ENCODE measurements at places on chromosomes 5 and 9. TPM values are rescaled to one million over a fixed set of nuclear protein-coding genes. Genes with fewer than 3 reads are reported as not detected.

DNA sequence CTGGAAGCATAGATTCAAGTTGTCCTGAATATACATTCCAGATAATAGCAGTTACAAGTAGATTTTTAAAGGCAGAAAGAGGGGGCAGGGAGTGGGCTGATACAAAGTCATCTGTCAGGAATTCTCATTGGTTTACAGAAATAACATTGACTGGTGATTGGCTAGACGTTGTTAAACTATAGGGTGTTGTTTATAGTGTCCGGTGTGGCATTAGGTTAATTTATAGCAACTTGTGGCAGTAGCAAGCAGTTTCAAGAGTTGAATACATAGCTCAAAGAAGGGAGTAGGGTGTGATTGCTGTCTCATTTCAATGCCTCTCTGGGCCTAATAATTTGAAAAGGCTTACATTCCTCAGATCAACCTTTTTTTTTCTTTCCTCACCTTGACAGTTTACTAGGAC is 10.7 kb upstream of the POC5 start:
- peaks cover 15% of the 10 kb centered on the region for H3K27me3 ChIP-seq
- no peak for DNase-seq
- no peak overlapping the region for H3K27ac ChIP-seq
- no peaks in the 10 kb centered on the region for H3K36me3 ChIP-seq
- no peaks in the 10 kb centered on the region for H3K4me1 ChIP-seq

The MARCOL gene
- total RNA-seq, result not detected

The TLR4 gene
- 0.07 TPM for total RNA-seq

The SPATA31D4 gene
- total RNA-seq, result not detected

DNA sequence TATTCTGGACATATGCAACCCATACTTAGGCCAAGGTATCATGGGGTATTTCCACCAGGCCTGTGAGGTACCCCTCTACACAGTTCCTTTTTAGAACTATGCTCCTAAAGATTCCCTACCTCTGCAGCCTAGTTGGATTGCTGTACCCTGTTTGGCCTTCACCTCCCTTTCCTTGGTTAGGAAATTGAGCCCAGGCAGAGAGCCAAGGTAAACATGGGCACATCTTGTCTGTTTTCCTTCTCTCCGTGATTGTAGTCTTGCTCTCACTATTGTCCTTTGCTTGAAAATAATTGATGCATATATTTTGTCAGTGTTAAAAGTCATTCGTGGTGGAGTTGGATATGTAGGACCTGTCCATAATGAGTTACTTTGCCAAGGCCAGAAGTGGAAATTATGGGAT is 26.7 kb downstream of the BDP1 start:
- H3K27me3 ChIP-seq, result no peaks in the 10 kb centered on the region
- H3K4me1 ChIP-seq, result peaks cover 7% of the 10 kb centered on the region
- DNase-seq, result no peak

DNA sequence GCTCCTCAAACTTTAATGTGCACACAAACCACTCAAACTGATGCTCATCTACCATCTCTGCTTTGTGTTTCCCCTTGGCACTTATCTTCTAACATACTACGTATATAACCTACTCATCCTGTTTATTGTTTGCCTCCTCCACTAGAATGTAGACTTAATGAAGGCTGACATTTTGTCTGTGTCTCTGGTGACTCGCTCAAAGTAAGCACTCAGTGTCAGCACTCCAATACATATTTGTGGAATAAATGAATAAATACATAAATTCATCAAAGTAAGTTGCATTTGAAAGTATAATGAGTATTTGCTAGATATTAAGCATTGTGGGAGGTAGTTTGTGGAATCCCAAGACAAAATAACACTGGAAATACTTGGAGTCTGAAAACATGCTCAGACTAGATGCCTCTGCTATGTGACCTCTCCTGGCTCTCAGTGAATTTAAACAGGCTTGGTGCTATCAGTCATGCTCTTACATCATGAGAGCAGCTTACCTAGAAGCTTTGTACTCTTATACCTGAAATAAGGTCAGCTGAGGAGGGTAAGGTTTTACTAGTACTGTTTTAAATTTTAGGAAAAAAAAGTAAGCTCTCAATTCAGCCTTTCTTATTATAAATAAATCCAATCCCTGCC is 37.0 kb upstream of the RANBP6 start:
- no peak overlapping the region for H3K27ac ChIP-seq
- no peaks in the 10 kb centered on the region for H3K36me3 ChIP-seq
- no peak overlapping the region for H3K4me3 ChIP-seq

- H3K4me1 ChIP-seq, result peaks cover 40% of the 10 kb centered on the region
- no peak overlapping the region for H3K27ac ChIP-seq
- H3K27me3 ChIP-seq, result no peaks in the 10 kb centered on the region
Measured at GRCh38 chr5:67170767-67171166, 25.8 kb downstream of the CD180 start.

The PPP1R26 gene
- total RNA-seq, result 2.5 TPM

DNA sequence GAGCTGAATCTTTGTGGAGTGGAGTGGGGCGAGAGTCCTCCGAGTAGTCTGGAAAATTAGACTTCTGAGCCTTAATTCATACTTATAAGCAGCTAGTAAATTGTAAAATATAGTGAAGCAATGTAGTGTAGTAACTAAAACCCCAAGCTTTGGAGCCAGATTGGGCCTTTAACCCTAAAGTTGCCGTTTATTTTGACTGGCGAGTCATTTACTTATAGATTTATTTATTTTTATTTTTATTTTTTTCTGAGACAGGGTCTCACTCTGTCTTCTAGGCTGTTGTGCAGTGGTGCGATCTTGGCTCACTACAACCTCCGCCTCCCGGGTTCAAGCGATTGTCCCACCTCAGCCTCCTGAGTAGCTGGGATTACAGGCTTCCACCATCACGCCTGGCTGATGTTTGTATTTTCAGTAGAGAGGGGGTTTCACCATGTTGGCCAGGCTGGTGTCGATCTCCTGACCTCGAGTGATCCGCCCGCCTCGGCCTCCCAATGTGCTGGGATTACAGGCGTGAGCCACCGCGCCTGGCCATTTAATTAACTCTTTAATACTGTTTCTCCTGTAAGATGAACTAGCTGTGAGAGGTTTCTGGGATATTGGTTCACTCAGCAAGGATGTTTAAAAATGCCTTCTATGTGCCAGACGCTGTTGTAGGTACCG is 687 bp upstream of the RPS23 start:
- H3K27me3 ChIP-seq, result no peaks in the 10 kb centered on the region
- H3K4me3 ChIP-seq, result peak overlapping the region; percentile 92
- peak overlapping the region; percentile 74 for H3K27ac ChIP-seq
- peaks cover 30% of the 10 kb centered on the region for H3K4me1 ChIP-seq
- peaks cover 21% of the 10 kb centered on the region for H3K36me3 ChIP-seq

DNA sequence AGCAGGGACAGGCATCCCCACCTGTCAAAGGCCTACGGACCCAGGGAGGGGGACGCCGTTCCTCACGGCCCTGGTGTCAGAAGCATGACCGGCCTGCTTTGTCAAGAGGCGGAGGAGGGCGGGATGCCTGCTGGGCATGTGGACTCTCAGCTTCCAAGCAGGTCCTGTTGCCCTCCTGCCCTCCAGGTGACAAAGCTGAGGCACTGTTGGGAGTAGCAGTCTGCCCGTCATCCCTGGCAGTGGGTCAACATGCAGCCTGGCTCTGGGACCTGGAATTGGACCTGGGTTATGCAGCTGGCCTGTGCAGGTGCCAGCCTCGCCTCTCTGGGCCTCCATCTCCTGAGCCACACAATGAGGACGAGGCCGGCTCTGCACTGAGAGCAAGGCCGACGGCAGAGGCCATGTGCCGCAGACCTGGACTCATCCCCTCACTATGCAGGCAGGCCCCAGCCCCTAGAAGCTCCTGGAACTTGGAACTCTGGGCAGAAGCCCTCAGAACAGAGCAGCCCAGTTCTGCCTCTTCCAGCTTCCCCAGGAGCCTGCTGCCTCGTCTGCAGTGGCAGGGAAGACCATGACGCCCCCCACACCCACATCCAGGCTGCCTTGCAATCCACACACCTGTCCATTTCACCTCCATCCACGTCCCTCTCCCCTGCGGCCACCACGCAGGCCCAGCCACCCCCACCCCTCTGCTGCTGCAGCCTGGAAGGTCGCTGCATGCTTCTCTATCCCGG is 20.8 kb upstream of the FCN1 start:
- H3K27me3 ChIP-seq, result no peaks in the 10 kb centered on the region
- H3K4me3 ChIP-seq, result no peak overlapping the region
- H3K36me3 ChIP-seq, result no peaks in the 10 kb centered on the region
- DNase-seq, result no peak
- no peak overlapping the region for H3K27ac ChIP-seq
- H3K4me1 ChIP-seq, result no peaks in the 10 kb centered on the region

The ST6GALNAC6 gene
- total RNA-seq, result 136 TPM

DNA sequence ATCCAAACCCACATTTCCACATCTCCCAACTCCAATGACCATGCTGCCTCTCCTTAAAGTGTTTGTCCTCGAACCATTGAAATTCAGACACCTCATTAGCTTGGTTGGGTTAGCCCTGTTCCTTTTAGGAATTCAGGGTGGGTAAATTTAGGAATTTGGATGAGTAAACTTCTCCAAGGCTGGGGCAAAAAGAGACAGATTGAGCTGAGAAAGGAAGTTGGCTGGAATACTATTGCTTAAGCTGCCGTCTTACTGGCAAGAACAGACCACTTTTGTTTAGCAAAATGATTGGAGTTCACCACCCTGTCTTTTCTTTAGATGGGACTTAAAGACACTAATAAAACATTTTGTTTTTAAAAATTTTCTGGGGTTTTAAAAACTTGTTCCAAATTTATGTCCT is 143.6 kb upstream of the GDNF start:
- peaks cover 2% of the 10 kb centered on the region for H3K27me3 ChIP-seq
- DNase-seq, result no peak
- H3K4me3 ChIP-seq, result no peak overlapping the region
- no peak overlapping the region for H3K27ac ChIP-seq
- no peaks in the 10 kb centered on the region for H3K36me3 ChIP-seq

The CATSPER3 gene
- 0.37 TPM for total RNA-seq

The RBM27 gene
- 34.8 TPM for total RNA-seq

The STING1 gene
- 295 TPM for total RNA-seq

- H3K36me3 ChIP-seq, result no peaks in the 10 kb centered on the region
- H3K27me3 ChIP-seq, result peaks cover 38% of the 10 kb centered on the region
- H3K27ac ChIP-seq, result no peak overlapping the region
- DNase-seq, result no peak
Measured at GRCh38 chr5:181061645-181062044, 21.6 kb downstream of the BTNL9 start.

GRCh38 chr9:135100241-135100681 is 12.8 kb downstream of the OLFM1 start:
- no peak overlapping the region for H3K27ac ChIP-seq
- DNase-seq, result no peak
- no peaks in the 10 kb centered on the region for H3K4me1 ChIP-seq
- no peaks in the 10 kb centered on the region for H3K36me3 ChIP-seq

The IL5 gene
- total RNA-seq, result not detected

- no peaks in the 10 kb centered on the region for H3K36me3 ChIP-seq
- no peak for DNase-seq
- H3K27me3 ChIP-seq, result no peaks in the 10 kb centered on the region
- H3K4me1 ChIP-seq, result no peaks in the 10 kb centered on the region
- no peak overlapping the region for H3K27ac ChIP-seq
Measured at GRCh38 chr5:83662558-83662957, 58.1 kb downstream of the HAPLN1 start.

GRCh38 chr5:135343413-135343812 is 55.6 kb downstream of the MACROH2A1 start:
- no peaks in the 10 kb centered on the region for H3K4me1 ChIP-seq
- no peak overlapping the region for H3K4me3 ChIP-seq
- H3K27me3 ChIP-seq, result no peaks in the 10 kb centered on the region
- peaks cover 86% of the 10 kb centered on the region for H3K36me3 ChIP-seq
- no peak overlapping the region for H3K27ac ChIP-seq

DNA sequence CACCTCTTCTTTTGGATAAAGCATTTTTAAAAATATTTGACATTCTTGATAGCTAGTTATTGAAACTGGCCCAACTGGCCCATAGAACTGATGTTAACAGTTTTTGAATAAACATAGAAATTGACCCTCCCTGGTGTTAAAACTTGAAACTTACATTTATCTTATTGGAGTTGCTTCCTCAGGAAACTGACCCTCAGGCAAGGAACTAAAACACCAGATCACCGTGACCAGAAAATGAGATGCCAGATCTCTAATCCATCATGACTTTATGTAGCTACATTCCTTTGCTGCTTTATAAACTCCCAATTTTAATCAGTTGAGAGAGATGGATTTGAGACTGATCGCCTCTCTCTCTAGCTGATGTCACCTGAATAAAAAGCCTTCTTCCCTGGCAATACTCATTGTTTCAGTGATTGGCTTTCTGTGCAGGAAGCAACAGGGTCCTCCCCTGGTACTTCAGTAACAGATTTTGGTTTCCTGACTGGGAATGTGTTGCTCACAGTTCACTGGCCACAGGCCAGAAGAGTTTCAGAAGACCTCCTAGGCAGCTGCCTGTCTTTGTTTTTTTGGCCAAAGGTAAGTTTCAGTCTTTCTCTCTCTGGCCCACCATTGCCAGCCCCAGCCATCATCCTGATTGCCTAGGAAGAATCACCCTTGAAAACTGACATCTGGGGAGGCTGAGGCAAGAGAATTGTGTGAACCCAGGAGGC is 212.4 kb downstream of the DTWD2 start:
- H3K4me1 ChIP-seq, result no peaks in the 10 kb centered on the region
- no peaks in the 10 kb centered on the region for H3K27me3 ChIP-seq
- DNase-seq, result no peak
- no peak overlapping the region for H3K27ac ChIP-seq

DNA sequence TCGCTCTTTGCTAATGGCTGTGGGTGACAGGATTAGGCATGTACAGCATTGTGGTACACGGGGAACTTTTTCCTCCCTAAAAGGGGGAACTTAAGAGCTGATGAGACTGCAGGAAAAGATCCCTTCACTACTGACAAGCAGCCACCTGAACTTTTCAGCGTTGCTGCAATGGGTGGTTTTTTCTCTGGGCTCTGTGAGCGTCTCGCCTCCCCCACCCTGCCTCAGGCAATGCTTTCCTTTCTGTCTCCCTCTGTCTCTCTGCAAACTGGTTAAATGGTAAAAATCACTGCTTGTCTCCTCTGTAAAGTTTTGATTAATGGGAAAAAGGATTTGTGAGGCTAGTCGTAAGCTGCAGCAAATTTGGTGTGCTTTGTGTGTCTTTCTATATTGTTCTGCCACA is 20.3 kb downstream of the HSD17B3 start:
- DNase-seq, result no peak
- no peaks in the 10 kb centered on the region for H3K36me3 ChIP-seq
- no peak overlapping the region for H3K27ac ChIP-seq
- H3K4me1 ChIP-seq, result no peaks in the 10 kb centered on the region
- H3K27me3 ChIP-seq, result no peaks in the 10 kb centered on the region
- H3K4me3 ChIP-seq, result no peak overlapping the region

- H3K4me1 ChIP-seq, result peaks cover 99% of the 10 kb centered on the region
- H3K27ac ChIP-seq, result peak overlapping the region; percentile 87
- no peaks in the 10 kb centered on the region for H3K27me3 ChIP-seq
- H3K4me3 ChIP-seq, result peak overlapping the region; percentile 26
Measured at GRCh38 chr9:98101416-98101815, 17.6 kb downstream of the TRIM14 start.

GRCh38 chr5:135602882-135603721 is 24.3 kb upstream of the CXCL14 start:
- H3K27me3 ChIP-seq, result no peaks in the 10 kb centered on the region
- H3K27ac ChIP-seq, result no peak overlapping the region
- H3K4me3 ChIP-seq, result no peak overlapping the region
- no peak for DNase-seq
- no peaks in the 10 kb centered on the region for H3K4me1 ChIP-seq
- H3K36me3 ChIP-seq, result no peaks in the 10 kb centered on the region

The PTGER4 gene
- 343 TPM for total RNA-seq

Data from CD4-positive, CD25-positive, alpha-beta regulatory T cell (primary cell).